ENCODE measurements at places on chromosomes 6 and 20.

DNA sequence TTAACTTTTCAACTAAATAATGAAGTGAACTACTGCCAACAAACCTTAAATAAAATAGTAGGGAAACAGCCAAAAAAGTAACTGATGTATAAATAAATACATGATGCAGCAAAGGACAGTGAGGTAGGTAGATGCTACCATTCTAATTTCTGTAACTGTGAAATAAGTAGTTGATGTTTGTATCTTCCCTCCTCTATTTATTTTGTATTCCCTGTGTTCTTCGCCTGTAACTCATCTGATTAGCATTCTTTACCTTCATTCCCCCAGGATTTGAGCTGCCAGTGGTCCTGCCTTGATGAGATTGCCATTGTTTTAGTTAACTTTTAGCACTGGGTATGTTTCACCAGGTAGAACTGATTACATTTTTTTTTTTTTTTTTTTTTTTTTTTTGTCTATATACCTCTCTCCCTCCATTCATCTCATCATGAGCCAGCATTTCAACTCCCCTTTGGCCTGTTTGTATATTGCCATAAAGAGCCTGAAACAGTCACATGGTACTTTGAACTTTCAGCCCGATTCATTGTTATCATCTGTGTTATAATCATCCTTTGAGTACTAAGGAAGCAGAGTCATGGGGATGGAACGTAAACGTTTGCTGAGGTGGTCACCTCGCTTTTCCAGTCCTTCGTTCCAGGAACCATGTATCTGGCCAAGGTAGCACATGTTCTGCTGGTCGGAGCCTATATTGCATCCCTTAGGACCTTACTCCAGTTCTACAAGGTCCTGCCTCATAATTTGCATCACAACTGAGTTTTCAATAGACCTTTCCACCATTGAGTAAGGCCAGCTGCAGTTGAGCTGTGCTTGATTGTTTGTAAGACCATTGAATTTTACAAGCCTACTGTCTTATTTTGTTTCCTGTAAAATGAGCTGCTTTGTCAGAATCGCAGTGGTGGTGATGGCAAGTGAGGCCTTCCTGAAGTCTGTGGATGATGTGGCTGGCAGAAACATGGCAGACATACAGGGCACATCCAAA lies 107.6 kb downstream of the JAG1 start:
- no peak for DNase-seq

GRCh38 chr6:88276331-88276730 lies 110.2 kb upstream of the CNR1 start:
- no peak for DNase-seq

- no peak for DNase-seq
These were observed 30.3 kb downstream of the PLCG1 start for GRCh38 chr20:41167481-41168253.

DNA sequence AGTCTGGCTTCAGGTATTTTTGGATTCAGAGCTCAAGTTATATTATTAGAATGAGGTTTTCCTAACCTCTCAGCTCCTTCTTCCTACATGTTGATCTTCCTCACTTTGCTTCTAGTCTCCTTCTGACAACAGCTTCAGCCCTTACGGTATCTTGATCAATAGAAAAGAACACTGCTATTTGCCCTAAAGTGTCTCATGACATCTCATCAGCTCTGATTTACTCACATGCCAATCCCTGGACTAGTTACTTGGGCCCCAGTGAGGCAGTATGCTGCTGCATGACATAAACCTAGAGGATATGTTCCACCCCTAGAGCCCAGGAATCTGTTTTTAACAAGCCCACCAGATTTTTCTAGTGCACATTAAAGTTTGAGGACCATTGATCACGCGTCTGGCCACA lies 110.3 kb downstream of the UNC5CL start:
- DNase-seq: no peak

GRCh38 chr6:16844183-16844582 lies 82.9 kb upstream of the ATXN1 start:
- no peak for DNase-seq

DNA sequence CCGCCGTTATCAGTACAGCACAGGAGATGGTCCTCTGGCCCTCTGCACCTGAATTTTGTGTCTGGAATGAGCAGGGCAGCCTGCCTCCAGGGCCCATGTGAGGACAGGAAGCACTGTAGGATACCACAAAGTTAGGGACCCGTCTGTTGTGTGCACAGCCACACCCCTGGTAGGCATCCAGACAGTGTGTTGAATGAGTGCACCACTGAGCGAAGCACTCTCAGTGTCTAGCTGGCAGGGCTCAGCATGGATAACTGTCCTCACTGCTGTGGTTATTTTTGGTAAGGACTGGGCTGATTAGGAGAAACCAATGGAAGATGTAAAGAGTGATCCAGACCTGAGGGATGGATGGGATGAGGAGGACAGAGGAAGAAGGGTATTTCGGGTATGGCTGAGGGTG lies 178.7 kb downstream of the CLIC5 start:
- no peak for DNase-seq

GRCh38 chr20:38091441-38092216 lies 58.1 kb downstream of the RPRD1B start:
- no peak for DNase-seq

DNA sequence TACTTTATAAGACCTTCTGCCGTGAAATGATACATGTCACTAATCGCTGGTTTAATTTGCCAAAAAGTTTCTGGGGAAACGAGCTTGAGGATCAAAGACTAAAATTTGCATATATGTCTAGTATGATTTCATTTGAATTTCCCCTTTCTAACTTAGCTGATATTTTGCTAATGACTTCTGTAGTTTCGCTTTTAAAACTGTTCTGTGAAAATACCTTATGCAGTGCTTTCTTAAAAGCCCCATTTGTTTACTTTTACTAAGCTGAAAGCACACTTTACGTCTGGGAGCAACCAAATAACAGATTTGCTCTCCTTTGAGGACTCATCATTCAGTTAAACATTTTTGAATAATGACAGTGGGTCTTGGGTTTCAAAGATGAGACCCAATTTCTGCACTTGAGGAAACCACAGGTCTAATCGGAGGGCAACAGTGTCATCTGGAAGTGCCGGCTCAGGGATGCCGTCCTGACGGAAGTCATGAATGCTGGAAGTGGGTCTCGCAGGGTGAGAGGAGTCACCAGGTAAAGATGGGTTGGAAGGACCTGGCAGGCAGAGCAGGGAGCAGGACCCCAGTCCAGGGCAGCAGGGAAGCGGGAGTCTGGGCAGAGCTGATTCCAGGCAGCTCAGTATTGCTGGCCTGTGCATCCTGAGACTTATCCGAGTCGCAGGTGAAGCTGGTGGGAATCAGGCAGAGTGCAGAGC lies 33.2 kb downstream of the PLEKHG1 start:
- DNase-seq: no peak

DNA sequence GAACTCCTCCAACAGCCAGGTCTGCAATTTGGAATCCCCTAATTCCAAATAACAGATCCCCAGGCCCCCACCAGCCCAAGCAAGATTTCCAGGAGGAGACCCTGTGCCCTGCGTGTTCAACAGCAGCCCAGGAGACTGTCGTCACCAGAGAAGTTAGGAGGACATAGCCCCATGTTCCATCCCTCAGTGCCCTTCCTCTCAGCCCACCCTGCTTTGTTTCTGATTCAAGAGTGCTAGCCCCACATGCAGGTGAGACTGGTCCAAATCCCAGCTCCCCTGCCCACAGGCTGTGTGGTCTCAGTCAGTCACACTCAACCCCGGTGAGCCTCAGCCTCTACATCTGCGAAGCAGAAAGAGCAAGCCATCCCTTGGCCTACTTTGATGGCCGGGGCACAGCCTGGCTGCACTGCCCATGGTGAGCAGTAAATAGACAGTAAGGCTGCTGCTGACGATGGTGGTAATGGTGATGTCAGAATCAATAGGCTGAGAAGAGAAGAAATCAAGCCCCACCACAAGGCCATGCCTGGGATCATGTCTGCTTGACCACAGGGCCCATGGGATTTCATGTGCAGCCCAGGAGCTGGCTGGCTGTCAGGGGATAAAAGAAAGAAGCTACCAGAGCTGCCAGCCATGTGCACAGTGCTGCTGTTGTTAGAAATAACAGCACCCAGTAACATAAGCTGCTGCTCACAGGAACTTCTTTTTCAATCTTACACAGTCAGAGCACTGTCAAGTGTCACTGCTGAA lies 51.5 kb upstream of the NXT1 start:
- no peak for DNase-seq

DNA sequence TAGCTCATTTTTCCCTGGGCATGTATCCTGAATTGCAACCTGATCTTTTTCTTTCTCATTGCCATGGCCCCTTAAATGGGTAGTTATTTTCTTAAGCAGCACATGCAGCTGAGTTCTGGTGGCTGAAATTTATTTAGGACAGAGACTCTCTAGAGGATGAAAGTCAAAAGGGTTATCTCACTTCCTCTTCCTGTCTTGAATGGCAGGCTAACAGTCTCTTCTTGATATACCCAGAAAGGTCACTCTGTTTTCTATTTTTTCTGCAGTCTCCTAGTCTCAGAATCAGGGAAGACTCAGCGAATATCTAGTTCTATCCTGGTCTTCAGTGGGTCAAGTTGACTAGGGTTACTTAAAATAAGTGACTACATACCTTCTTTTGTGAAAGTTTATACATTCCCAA lies 243.3 kb downstream of the EPHA7 start:
- no peak for DNase-seq

GRCh38 chr6:106514583-106514885 lies 114.8 kb downstream of the RTN4IP1 start:
- no peak for DNase-seq
